NCI-H2081 treated with DMSO at 0.1 percent for 48 hours (cell line): ENCODE measurements at places on chromosomes 12 and 14.

DNA sequence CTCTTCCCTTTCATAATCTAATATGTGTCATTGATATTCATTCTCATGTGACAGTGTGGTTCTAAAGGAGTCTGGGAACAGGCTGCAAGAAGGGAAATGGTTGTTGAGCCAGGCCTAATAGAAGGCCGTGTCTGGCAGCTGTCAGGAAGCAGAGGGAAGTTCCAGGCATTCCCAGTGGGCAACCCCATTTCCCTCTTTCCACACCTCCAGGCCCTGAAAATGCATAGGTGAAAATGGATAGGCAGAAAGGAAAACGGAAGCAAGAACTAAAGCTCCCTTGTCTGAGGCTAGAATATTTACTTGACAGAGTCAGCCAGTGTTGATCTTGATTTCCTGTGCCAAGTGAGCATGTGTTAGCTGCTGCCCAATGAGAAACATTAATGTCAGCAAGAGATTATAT lies 97.7 kb downstream of the PPM1A start:
- DNase-seq = no peak

DNA sequence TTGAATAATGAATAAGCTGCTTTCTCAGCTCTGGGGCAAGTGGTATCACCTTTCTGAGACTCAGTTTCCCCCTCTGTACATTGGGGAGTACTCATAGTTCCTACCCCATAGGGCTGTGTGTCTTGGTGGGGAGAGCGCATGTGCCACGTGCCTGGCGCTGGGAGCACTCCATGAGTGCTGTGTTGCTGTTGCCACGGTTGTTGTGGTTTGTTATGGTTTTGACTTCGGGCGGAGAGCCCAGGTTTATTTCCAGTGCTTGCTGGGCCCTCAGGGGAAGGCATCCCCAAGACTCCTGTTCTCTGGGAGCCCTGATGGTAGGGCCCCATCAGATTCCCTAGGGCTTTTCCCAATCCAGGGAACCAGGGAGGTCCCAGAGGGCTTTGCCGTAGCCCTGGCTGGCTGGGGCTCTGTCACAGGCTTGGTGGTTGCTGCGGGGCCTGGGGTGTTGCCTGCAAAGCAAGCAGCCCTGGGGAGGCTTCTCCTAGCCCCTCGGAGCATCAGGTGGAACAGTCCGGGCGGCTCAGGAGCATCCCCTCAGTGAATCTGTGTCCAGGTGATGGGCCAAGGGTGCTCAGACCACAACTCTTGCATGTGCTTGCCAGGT lies 18.6 kb downstream of the SH2B3 start:
- DNase-seq = no peak

GRCh38 chr12:23217158-23217557 lies 592.2 kb downstream of the ETNK1 start:
- no peak for DNase-seq

- no peak for DNase-seq
Observed at GRCh38 chr12:82055391-82055790, 296.2 kb upstream of the PPFIA2 start.

DNA sequence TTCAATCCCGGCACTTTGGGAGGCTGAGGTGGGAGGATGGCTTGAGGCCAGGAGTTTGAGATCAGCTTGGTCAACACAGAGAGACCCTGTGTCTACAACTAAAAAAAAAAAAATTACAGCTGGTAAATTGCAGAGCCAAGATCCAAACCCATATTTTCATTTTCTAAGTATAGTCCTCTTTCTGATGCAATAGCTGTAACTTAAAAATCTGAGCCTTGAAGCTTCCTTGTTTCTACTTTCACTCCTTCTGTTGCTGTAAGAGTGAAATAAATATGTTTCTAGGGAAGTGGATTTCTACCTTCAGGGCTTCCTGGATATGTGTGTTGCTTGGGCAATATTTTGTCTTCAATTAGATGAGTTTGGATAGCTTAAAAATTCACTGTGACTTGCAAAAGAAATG lies 42.0 kb upstream of the PRICKLE1 start:
- no peak for DNase-seq
